ENCODE measurements at places on chromosomes 16 and 17. TPM values are rescaled to one million over a fixed set of nuclear protein-coding genes. Genes with fewer than 3 reads are reported as not detected.

DNA sequence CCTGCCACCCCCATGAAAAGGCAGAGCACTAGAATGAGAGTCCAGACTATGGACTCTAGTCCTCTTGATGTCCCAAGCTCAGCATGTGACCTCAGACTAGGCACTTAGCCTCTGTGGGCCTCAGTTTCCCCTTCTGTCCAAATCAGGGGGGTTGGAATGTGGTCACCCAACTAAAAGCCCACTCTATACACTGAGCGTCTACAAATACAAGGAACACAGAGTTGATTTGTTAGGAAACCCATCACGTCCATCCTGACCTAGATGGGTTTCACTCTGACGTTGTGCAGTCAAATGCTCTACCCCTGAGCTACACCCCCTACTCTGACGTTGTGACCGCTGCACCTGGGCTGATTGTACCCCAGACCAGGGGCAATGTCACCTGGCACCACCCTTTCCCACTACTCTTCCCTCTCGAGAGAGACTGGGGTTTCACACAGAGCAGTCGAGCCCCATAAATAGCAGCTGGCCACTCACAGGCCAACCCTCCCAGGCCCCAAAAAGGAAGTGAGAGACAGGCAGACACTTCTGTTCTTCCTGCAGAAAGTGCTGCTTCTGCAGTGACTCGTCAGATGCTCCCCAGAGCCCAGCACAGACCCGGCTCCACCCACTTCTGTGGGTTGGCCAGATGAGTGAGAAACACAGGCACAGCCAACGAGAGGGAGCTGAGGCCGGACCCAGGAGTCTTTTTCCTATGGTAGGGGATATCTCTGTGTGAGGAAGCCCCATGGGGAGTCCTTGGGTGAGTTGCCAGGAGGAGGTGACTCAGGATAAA is 16.1 kb upstream of the TNFRSF13B start:
- DNase-seq = peak; percentile 68

- DNase-seq = no peak
Measured at GRCh38 chr16:19282101-19282500, 3.4 kb upstream of the CLEC19A start.

DNA sequence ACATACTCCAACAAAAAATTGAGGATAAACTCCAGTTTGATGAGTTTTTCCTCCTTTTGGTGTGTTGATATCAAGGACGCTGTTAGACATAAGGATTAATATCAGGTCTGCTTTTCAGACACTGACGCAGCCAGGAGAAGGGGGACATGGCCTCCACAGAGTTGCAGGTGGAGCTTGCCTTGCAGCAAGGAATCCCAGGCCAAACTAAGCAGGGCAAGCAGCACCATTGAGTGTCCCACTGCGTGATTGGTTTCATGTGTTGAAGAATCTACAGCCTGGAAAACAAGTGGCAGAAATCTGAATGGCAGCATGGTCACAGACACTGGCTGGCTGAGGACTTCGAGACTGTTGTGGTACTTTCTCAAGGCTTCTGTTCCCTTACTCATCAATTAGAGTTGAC is 777.6 kb downstream of the KCNJ18 start:
- DNase-seq = no peak

KRTAP9-8 gene
- not detected for total RNA-seq

GRCh38 chr16:12340151-12340733 is 363.7 kb downstream of the SNX29 start:
- no peak for DNase-seq

KRTAP4-5 gene
- not detected for total RNA-seq

GRCh38 chr17:4249452-4250029 is 14.2 kb downstream of the ANKFY1 start:
- no peak for DNase-seq

- DNase-seq = peak; percentile 66
Measured at GRCh38 chr16:48384520-48385252, 527 bp downstream of the SIAH1 start.

DNA sequence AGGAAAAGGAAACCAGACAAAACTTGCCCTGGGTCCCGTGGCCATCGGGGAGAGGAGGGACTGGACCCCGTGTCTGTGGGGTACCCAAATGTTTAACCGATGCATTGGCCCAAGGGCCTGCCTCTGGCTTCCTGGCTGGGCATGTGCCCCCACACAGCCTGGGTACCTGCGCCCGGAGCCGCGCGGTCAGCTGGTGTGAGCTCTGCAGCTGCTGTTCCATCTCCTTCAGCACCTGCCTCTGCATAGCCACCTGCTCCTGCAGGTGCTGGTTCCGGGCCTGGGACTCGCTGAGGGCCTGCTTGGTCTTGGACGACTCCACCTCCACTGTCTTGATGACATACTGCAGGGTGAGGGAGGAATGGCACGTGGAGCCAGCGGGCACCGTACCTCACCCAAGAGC is 31.9 kb downstream of the KIFC3 start:
- DNase-seq = no peak

DNA sequence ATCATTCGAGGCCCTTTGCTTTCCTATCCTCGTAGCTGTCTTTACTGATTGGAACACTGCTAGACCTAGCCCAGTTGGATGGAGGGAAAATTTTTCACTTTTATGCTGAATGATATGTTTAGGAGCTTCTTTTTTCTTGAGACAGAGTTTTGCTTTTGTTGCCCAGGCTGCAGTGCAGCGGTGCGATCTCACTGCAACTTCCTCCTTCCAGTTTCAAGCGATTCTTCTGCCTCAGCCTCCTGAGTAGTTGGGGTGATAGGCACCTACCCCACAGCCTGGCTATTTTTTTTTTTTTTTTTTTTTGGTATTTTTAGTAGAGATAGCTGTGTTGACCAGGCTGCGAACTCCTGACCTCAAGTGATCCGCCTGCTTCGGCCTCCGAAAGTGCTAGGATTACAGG is 17.3 kb upstream of the PSMC5 start:
- no peak for DNase-seq

DNA sequence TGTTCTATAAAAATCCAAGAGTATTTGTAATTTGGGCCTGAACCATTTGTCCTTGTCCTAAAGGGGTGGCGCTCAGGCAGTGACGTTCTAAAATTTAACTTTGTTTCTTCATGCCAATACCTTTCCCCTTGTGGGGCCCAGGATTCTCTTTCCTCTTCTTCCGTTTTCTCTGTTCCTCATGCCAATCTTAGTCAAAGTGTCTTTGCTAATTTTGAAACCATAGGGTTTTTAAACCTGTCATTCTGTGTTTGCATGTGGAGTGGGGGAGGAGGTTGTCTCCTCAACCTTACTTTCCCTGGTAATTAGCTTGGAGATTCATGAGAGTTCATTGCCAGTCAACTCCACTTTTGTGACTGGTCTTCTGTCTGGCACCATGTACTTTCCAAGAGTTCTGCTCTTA is 337.1 kb downstream of the MAF start:
- DNase-seq = no peak

CLCN7 gene
- 69.7 TPM for total RNA-seq

GRCh38 chr17:8954339-8954738 is 11.2 kb downstream of the PIK3R5 start:
- DNase-seq = peak; percentile 55

DNA sequence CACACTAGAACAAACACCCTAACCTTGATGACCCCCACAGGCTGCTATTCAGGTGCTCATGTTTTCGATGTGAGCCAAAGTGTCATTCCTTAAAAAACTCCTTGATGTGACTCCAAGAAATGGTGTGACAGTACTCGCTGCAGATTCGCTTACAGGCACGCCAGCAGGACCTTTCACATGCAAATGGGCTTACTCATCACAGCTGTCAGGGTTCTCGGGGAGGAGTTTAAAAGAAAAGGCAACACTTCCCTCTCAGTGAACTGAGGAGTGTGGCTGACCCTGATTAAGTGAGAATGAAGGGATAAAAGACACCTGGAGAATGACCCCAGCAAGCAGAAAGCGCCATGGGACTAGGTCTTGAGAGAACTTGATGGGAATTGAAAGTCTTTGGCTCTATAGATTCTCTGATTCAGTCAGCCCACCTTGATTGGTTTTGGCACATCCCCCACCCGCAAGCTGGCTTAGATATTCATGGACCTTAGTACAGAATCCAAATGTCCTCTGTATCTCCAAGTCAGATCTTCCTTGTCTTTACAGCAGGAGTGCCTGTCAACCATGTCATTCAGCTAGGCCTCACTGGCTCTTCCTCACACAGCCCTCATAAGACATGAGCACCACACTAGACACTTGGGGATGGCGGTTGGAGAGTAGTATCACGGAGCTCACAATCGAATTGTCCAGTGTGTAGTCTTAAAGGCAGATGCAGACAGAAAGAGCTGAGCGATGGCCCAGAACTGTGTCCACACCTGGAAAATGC is 82.6 kb downstream of the HIC1 start:
- no peak for DNase-seq

- DNase-seq = no peak
Measured at GRCh38 chr17:14733376-14733775, 432.5 kb downstream of the HS3ST3B1 start.

DNA sequence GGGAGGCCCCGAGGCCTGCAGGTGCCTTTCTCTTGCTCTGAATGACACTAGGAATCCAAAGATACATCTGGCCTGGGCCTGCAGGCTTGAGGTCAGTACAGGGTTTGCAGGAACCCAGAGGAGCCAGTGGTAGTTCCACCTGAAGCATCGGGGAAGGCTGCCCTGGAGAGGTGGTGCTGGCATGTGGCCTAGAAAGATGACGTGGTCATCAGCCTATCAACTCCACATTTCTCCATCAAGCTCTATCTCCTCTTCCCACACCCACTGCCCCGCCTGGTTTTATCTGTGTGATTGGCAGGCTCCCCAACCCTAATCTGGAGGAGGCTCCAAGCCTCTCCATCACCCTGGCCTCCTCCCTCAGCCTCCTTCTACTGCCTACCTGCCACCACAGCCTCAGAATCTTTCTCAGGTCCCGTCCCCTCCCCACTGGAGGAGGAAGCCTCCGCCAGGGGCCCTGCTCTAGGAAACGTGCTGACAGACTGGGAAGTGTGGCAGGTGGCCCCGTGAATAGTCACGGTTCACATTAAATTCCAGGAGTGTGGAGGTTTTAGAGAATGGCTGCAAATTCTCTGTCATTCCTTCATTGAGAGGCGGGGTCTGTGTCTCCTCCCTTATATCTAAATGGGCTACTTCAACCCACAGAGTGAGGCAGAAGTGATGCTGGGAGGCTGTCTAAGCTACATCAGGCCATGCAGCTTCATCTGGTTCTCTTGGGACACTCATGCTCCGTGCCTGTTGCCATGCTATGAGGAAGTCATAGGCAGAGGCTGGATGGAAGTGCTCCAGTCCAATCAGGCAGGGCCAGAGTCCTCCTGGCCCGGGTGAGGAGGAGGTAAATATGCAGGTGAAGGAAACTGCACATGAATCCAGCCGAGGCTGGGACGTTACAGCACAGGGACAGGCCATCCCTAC is 11.4 kb upstream of the MAP2K3 start:
- no peak for DNase-seq

All from activated naive CD8-positive, alpha-beta T cell treated with anti-CD3 and anti-CD28 coated beads, Interleukin-2, amount 10 ng/mL, durations not matched to agents 7 days and 5 days (primary cell).